ENCODE measurements at places on chromosomes 5 and 9. TPM values are rescaled to one million over a fixed set of nuclear protein-coding genes. Genes with fewer than 3 reads are reported as not detected.

GRCh38 chr5:20266066-20266465 lies 278.1 kb upstream of the CDH18 start:
- no peak for DNase-seq

Gene LEAP2
- polyA plus RNA-seq = 1.7 TPM

Gene CFAP77
- 0.38 TPM for polyA plus RNA-seq

Gene PLPPR1
- not detected for polyA plus RNA-seq

DNA sequence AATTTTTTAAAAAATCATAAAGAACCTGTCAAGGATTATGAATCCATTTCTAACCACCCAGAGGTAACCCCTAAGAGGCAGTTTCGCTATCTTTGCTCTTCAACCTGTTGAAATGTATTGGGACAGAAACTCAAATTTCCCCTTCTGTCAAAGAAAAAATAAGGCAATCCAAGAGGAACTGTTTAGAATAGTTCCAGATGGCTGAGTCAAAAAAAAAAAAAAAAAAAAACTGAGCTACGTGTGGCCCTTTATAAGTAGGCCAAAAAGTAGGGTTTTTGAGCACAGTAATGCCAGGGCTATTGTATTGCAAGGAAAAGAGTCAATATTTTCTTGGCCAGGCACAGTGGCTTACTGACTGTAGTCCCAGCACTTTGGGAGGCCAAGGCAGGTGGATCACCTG lies 94.9 kb downstream of the RAD23B start:
- no peak for DNase-seq

GRCh38 chr5:146042628-146043279 lies 62.6 kb downstream of the PLAC8L1 start:
- DNase-seq = no peak

DNA sequence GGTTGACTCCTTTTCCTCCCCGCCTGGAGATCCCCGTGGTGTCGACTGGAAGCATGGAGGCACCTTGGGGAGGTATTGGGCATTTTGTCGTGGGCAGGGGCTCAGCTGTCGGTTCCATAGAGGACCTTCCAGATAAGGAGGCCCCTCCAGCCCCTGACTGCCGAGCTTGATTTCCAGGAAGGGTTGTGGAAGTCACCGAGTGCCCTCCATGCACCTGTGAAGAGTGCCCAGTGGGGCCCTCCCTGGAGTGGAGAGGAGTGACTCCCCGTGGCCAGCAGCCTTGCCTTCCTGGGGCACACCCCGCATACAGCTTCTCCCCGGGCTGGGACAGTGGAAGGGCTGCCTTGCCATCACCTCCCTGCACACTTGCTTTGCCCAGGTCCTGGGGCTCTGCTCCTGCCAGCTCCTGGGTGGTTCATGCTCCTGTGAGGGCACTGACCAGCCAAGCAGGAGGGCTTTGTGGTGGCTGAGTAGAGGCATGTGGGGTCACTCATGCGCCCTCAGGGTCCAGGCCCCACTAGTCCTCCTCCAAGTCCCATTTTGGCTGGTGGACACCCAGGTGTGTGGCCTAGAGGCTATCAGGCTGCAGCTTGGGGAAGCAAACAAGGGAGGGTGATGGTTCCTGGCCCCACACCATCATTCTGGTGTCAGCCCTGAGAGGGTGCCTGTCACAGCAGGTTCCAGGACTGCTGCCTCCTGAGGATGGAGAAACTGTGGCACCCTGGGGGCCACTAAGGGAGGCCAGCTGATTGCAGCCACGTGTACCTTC lies 133.0 kb downstream of the WNK2 start:
- no peak for DNase-seq

- DNase-seq = no peak
These were observed 64.8 kb downstream of the NUP214 start for GRCh38 chr9:131190191-131190590.

Gene VCAN
- 21.5 TPM for polyA plus RNA-seq

GRCh38 chr9:133342570-133342969 lies 5.4 kb downstream of the MED22 start:
- DNase-seq = no peak

Data from aorta (tissue), 5 donors.